ENCODE measurements at places on chromosomes 5 and 9.
A peak's percentile ranks its signal among the peaks of the same experiment; 100 is the strongest.

- DNase-seq: no peak
Observed at GRCh38 chr9:69497816-69498215, 172.8 kb downstream of the ENTREP1 start.

- DNase-seq: no peak
Observed at GRCh38 chr5:1930880-1931603, 48.3 kb upstream of the IRX4 start.

DNA sequence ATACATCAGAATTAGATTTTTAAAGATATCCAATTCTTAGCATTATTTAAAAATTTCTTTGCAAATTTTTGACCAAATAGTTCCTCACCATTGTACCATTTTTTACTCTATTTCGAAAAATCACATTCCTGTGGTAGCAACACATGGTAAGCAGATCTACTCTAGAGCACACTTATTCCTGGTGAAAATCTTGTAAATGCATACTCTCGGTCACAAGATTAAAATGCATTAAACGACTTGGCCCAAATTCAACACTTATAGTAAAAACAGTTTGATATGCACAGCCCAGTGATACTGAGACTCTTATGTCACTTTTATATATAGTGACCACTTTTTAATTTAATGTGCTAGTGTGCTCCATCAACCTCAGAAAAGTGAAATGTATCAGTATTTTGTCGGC, 208.8 kb upstream of the TARS1 start:
- no peak for DNase-seq

- DNase-seq: no peak
Observed at GRCh38 chr9:115649991-115650472, 503.6 kb upstream of the PAPPA start.

DNA sequence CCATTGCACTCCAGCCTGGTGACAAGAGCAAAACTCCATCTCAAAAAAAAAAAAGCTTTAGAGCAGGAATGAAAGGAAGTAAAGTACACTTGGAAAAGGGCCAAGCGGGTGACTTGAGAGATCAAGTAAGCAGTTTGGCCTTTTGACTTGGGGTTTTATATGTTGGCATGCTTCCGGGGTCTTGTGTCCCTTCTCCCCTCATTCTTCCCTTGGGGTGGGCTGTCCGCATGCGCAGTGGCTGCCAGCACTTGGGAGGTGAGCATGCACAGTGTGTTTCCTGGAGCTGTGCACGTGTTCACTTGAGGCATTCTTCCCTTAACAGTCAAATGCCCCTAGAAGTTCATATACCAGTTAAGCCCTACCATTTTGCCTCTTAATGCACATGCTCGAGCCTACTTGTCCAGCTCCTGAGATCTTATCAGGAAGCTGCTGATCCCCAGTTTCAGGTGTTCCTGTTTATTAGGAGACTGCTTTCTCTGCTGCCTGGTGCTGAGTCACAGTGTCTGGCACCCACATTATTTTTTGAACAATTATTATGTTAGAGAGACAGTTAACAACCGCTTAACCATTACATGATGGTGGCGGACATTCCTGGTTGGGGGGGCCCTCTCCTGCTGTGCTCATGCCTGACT, 32.6 kb upstream of the PRRC2B start:
- DNase-seq: peak; percentile 14

- no peak for DNase-seq
Observed at GRCh38 chr9:74691058-74691457, 193.9 kb downstream of the RORB start.

DNA sequence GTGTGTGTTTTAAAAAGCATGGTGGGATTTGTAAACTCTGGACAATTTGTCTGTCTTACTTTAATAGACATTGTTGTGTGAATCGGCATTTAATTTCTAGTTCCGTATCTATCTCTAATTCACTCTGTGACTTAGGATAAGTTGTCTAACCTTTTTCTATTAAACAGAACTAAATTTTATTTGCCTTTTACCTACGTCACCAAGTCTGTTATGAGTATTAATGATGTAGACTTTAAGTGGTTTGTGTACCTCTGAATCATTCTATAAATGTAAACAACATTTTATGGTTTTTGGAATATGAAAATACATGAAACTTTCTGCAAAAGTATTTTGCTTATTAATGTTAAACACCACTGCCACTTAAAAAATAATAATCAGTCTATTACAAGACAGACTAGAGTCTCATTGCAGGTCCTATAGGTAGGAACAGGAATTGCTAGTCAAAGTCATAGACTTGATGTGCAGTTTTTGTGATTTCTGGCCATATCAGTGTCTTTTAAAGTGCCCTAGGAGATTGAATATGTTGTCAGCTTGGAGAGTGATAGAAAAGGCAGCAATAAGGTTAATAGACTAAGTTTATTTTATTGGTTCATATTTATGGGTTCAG, 5.6 kb downstream of the RBM27 start:
- no peak for DNase-seq

DNA sequence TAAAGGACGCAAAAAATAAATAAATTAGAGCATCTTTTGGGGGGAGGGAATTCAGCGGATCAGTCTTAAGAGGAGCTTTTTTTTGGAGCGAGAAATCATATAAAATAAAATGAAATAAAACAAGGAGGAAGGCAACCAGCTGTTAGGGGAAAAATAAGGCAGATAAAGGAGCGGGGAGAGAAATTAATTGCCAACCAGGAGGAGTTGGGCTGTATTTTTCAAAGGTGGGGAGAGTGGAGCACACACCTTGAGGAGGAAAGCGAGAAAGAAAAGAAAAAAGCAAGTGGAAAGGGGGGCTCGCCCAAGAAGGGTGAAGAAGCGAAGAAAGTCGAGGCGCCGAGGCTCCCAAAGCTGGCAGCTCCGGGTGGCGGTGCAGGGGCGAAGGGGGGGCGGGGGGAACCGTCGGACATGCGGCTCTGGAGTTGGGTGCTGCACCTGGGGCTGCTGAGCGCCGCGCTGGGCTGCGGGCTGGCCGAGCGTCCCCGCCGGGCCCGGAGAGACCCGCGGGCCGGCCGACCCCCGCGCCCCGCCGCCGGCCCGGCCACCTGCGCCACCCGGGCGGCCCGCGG, at the start of gene PAPPA:
Gene PAPPA, plus strand, starts transcription at position 27 of the 569 bp plus-strand sequence. Its CDS starts 382 bp downstream, at position 409.
- no peak for DNase-seq

DNA sequence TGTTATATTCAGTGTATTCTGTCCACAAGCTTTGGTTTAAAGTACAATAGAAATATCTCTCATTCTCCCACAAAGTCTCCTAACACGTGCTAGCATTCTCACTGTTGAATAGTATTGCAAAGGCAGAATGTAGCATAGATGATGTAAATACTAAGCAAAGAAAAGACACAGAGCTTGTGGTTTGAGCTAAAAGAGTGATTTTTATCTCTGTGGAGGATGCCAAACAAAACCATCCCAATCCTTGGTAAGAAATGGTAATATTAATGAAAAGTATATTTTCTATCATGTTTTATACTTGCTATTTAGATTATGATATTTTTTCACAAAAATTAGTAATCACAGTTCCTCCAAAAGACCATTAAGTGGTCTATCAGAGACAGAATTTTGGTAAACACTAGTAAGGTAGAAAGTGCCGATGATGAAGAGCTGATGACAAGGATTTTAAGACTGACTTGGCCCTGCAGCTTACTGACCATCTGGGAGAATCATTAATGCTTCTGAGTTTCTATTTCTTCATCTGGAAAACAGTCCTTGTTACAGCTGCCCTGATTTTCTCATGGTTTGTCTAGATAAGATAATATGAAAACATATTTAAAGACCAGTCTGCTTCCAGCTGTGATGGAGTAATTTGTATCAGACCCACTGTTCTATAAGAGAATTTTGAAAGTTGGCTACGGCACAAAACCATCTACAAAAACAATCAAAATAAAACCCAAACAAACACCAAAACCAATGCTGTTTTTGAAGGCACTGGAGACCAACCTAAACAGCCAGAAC, 510.2 kb downstream of the SPATA31D1 start:
- DNase-seq: no peak

- no peak for DNase-seq
Observed at GRCh38 chr5:72644296-72644695, 137.1 kb upstream of the ZNF366 start.

DNA sequence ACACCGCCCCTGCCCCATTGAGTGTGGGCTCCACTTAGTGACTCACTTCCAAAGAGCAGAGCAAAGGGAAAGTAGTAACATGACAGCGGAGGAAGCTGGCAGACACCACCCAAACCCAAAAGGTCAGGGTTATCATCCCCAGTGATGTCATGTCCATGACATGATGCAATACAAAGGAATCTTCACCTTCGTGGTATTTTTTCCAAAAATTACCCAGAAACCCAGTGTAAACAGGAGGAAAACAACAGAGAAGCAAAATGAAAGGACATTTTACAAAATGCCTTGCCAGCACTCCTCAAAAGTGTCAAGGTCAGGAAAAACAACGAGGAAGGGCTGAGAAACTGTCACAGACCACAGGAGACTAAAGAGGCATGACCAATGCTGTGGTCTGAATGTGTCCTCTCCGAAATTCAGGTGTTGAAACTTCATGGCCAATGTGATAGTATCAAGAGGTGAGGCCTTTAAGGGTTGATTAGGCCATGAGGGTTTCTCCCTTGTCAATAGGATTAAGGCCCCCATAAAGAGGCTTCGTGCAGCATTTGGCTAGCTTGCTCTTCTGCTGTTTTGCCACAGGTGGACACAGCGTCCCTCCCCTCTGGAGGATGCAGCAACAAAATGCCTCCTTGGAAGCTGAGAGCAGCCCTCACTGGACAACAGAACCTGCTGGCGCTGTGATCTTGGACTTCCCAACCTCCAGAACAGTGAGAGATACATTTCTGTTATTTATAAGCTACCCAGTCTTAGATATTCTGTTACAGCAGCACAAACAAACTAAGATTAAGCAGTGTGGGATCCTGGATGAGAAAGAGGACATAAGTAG, 30.5 kb upstream of the MED10 start:
- DNase-seq: no peak

- DNase-seq: no peak
Observed at GRCh38 chr9:82891321-82891720, 171.6 kb downstream of the RASEF start.

GRCh38 chr5:125409234-125409860, 662.9 kb upstream of the ZNF608 start:
- no peak for DNase-seq

GRCh38 chr5:143054480-143054941, 284.3 kb downstream of the ARHGAP26 start:
- peak; percentile 19 for DNase-seq

DNA sequence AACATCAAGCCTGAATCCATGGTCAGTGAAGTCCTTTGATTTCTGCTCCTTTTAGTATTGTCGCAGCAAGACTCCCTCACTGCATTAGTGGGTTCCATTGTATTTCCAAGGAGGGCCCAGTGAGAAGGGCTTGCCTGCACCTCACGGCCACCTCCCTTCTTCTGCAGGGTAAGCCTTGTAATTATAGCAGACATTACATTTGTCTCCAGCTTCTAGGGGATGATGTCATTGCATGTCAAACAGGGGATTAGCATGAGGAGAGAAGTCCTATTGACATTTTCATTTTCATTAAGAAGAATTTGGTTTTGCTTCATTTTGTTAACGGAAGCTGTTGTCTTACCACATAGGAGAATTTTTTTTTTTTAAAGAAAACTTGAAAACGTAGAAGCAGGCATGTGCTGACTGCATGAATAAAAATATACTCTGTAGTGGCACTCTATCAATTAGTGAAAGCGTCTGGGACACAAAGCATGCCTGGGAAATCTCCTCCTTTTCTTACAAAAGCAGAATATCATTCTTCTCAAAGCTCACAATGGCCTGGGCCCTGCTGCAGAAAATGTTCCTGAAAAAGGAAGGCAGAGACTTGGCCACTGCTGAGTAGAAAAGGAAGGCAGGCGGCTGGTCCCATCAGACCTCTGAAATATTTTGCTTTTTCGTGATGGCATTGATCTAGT, 27.1 kb downstream of the MAP1B start:
- DNase-seq: no peak
